ENCODE measurements at places on chromosomes 5 and 9. TPM values are rescaled to one million over a fixed set of nuclear protein-coding genes. Genes with fewer than 3 reads are reported as not detected.

DNA sequence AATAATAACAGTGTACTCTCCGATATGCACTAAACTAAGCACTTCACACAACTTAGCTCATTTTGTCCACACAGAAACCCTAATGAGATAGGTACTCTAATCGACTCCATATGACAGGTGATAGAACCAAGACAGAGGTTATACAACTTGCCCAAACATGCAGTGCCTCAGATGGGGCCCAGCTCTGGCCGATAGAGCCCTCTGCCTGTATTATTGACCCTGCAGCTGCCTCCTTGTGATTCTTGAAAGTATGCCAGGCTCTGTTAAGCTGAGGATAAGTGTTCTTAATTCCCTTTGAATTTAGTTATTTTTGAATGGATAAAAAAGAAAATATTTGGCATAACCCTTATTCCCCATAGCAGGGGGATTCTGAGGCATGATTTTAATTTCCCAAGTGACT, 78.5 kb downstream of the HMHB1 start:
- H3K4me3 ChIP-seq = no peak overlapping the region
- H3K36me3 ChIP-seq = no peaks in the 10 kb centered on the region
- no peaks in the 10 kb centered on the region for H3K4me1 ChIP-seq
- no peak for DNase-seq

The PCAT7 gene
- not detected for total RNA-seq

DNA sequence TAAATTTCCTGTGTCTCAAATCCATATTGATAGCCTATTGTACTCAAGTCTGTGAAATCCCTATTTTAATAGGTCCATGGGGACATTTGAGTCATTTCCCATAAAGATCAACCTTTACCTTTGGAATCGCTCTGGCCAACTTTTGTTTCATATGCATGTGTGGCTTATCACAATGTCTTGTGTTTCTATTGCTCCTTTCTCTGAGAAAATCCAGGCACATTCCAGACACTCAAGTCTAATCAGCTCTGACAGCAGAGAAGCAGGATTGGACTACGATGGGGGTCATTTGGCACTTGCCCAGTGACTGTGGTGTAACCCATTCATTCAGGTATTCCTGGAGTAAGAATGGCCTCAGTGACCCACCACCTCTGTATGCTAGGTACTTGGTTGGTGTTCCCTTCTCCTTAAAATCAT, 48.4 kb downstream of the ACTBL2 start:
- H3K36me3 ChIP-seq = no peaks in the 10 kb centered on the region
- H3K4me3 ChIP-seq = no peak overlapping the region
- no peaks in the 10 kb centered on the region for H3K4me1 ChIP-seq
- H3K27ac ChIP-seq = no peak overlapping the region
- H3K27me3 ChIP-seq = peaks cover 11% of the 10 kb centered on the region

GRCh38 chr9:4433379-4433778, 56.9 kb upstream of the SLC1A1 start:
- DNase-seq = no peak
- no peak overlapping the region for H3K4me3 ChIP-seq
- H3K27ac ChIP-seq = no peak overlapping the region
- peaks cover 7% of the 10 kb centered on the region for H3K27me3 ChIP-seq
- no peaks in the 10 kb centered on the region for H3K4me1 ChIP-seq

The MYORG gene
- 1.1 TPM for total RNA-seq

DNA sequence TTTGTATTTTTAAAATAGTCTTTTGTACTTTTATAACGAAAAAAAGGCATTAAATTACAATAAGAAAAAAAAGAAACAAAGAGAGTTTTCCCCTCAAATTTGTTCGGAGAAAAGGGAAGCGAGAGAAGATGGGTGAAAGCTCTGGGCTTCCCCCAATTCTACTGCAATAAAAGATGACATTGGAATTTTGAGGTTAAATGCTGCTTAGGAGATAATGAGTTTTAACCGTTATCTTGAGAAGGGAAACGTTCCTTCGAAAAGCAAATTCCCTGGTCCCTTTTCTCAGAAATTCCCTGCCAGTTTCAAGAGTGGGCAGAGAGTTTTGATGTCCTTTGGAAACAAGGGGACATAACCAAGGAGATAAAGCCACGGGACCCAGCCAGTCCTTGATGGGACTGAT, 18.4 kb upstream of the ERGIC1 start:
- H3K4me1 ChIP-seq = peaks cover under 1% of the 10 kb centered on the region
- H3K27ac ChIP-seq = no peak overlapping the region
- no peaks in the 10 kb centered on the region for H3K27me3 ChIP-seq
- DNase-seq = no peak
- no peak overlapping the region for H3K4me3 ChIP-seq

The ZFYVE16 gene
- 25.6 TPM for total RNA-seq

GRCh38 chr5:60586307-60586901, 113.6 kb downstream of the DEPDC1B start:
- no peak overlapping the region for H3K27ac ChIP-seq

DNA sequence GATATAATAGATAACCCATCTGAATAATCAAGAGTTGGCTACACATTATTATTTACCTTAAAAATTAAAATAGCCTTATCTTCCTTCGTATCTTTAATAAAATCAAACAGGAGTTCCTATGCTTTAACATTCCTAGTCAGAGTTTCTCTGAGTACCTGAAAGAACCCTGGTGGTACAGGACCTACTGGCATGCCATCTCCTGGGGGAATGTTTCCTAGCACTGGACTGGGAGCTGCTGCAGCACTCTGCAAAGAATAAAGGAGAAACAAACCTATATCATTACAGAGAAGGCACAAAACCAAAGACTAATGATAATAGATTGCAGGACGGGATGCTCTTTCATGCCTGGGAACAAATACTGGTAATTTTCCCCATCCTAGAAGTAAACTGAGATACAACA, 119.5 kb upstream of the ACOT12 start:
- DNase-seq = no peak
- H3K36me3 ChIP-seq = no peaks in the 10 kb centered on the region
- no peak overlapping the region for H3K4me3 ChIP-seq

DNA sequence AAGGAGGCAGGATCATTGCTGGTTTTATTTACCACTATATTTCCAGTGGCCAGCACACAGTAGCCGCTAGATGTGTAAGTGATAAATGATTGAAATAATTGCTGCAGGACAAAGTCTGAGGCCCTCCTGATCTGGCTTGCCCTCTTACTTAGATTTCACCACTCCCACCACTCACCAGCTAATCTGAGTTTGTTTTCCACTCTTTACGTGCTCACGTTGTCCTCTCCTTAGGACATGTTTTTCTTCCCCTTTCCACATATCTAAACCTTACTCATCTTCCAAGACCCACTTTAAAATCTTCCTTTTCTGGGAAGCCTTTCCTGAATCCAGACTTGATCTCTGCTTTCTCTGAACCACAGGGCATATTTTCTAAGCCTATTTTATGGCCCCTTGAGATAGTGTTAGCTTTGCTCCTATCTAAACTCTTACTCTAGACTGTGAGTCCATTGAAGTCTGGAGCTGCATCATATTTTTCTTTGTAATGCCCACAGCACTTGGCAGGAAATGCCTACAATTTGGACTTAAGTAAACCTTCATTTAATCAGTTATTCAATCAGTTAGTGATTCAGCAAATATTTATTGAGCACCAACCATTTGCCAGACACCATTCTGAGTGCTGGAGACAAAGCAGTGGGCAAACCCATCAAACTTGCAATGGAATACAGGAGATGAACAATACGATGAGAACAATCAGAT, 2.4 kb downstream of the TLR4 start:
- no peaks in the 10 kb centered on the region for H3K36me3 ChIP-seq
- DNase-seq = no peak
- H3K4me3 ChIP-seq = peak overlapping the region; percentile 57
- no peak overlapping the region for H3K27ac ChIP-seq

DNA sequence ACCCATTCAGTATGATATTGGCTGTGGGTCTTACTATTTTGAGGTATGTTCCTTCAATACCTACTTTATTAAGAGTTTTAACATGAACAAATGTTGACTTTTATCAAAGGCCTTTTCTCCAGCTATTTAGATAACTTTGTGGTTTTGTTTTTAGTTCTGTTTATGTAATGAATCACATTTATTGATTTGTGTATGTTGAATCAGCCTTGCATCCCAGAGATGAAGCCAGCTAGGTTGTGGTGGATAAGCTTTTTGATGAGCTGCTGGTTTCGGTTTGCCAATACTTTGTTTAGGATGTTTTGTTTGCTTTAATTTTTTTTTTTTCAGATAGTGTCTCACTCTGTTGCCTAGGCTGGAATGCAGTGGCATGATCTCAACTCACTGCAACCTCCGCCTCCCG, 609.0 kb upstream of the COX7C start:
- no peak overlapping the region for H3K27ac ChIP-seq
- no peaks in the 10 kb centered on the region for H3K27me3 ChIP-seq
- DNase-seq = no peak
- H3K4me3 ChIP-seq = no peak overlapping the region
- peaks cover 24% of the 10 kb centered on the region for H3K36me3 ChIP-seq

The PCDHA1 gene
- total RNA-seq = not detected

Data from natural killer cell treated with Interleukin-12 subunit alpha and Interleukin-12 subunit beta and Interleukin-15 and Interleukin-18, amount 100 ng/mL, for 72 hours (primary cell).